ENCODE measurements at places on chromosomes 13 and 19.

DNA sequence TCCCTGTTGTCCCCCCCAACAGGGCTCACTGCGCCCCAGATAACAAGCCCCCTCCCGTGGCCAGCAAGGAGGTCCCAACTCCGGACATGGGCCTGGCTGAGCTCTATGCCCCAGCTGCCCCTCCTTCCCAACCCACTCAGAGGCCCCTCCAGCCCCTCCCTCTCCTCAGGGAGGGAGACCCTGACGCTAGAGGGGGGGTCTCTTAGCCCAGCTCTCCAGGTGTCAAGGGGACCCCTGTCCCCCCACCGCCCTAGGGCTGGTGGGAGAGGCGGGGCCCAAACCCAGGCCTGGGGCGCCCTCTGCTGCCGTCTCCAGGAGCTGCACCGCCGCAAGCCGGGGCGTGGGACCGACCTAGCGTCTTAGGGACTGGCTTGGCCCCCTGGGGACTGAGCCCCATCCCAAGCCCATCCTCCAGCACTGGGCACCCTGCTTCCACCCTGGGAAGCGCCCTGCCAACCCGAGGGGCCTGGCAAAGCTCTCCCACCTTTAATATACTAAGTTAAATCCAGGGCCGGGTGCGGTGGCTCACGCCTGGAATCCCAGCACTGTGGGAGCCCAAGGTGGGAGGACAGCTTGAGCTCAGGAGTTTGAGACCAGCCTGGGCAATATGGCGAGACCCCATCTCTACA, 1.4 kb downstream of the GRIN3B start:
- peak; percentile 56 for DNase-seq

- DNase-seq, result no peak
These were observed 6.0 kb upstream of the SULT2A1 start for GRCh38 chr19:47891923-47892666.

GRCh38 chr13:72295153-72295552, 428.1 kb upstream of the DACH1 start:
- DNase-seq, result no peak

DNA sequence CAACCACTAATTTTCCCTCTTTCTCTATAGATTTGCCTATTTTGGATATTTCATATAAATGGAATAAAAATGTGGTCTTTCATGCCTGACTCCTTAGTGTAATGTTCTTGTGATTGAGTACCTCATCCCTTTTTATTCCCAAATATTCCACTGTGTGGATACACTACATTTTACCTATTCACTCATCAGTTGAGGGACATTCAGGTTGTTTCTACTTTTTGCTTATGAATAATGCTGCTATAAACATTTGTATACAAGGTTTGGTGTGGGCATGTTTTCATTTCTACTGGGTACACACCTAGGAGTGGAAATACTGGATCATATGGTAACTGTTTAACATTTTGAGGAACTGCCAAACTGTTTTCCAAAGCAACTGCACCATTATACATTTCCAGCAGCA, 5.1 kb upstream of the WBP4 start:
- DNase-seq, result no peak

GRCh38 chr19:31537136-31537535, 187.9 kb upstream of the TSHZ3 start:
- no peak for DNase-seq

- DNase-seq, result no peak
These were observed 396.9 kb downstream of the KCTD12 start for GRCh38 chr13:76489274-76489673.

- DNase-seq, result no peak
These were observed 29.9 kb downstream of the KCTD15 start for GRCh38 chr19:33826521-33826920.

DNA sequence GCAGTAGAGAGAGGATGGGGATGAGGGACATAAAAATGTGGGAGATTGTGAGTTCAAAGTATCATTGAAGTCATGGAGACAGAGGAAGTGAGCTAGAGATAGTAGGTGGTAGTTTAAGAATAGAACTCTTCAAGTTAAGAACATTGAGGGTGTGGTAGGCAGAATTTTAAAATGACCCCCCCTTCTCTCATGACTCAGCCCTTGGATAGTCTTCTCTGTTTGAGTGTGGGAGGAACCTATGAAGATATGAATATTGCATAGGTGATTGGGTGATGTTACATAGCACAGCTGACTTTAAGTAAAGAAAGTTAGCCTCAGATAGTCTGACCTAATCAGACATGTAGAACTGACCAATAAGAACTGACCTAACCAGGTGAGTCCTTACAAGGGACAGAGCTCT, 418.6 kb downstream of the FOXO1 start:
- no peak for DNase-seq

- no peak for DNase-seq
These were observed 69.2 kb upstream of the TM9SF2 start for GRCh38 chr13:99431927-99432608.

GRCh38 chr19:58575183-58576041, 2.3 kb upstream of the MZF1 start:
- no peak for DNase-seq

GRCh38 chr19:27674701-27675100, 1538.2 kb downstream of the UQCRFS1 start:
- DNase-seq, result no peak

DNA sequence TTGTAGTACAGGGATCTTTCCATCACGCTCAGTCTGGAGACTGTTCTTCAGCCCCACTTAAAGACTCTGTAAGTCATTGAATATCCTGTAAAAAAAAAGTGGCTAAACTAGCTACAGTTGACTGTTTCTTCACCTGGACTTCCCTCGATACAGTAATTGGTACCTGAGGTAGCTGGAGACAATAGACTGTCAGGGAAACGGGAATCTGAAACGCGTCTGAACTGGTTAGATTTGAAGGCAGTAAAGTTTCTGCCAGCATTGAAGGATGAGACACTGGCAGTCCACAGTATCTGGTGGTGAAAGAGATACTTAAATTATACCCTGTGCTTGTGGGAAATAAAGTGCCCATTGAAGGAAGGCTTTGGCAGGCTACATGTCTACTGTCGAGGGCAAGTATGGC, 550.5 kb downstream of the IRS2 start:
- no peak for DNase-seq

DNA sequence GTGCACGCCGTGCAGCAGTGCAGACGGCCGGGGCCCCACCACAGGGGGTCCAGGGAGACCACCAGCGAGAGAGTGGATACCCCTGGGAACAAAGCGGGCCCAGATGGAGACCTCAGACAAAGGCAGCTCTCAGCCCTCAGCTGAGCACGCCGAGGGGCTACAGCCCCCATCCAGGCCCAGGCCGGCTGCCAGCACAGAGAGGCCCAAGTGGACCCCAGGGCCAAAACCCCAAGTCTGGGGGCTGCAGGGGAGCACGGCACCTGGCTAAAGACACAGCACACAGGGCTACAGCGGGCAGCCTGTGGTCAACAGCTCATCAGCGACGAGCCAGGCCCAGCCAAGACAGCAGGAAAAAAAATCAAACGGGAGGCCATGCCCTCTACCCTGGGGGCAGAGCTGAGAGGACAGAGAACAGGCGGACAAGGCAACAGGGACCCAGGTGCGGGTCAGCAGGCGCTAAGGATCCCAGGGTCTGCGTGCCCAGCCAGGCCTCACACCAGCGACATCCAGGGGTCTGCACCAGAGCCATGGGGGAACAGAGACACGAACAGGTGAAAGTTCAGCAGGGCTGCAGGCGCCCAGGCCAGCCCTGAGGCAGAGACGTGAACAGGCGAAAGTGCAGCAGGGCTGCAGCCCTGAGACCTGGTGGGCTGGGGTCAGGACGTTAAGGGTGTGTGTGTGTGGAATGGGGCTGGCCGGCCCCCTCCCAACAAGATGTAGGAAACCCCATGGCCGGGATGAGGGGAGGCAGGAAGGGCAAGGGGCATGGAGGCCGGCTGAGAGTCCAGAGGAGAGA, 34.3 kb downstream of the RASA3 start:
- no peak for DNase-seq

DNA sequence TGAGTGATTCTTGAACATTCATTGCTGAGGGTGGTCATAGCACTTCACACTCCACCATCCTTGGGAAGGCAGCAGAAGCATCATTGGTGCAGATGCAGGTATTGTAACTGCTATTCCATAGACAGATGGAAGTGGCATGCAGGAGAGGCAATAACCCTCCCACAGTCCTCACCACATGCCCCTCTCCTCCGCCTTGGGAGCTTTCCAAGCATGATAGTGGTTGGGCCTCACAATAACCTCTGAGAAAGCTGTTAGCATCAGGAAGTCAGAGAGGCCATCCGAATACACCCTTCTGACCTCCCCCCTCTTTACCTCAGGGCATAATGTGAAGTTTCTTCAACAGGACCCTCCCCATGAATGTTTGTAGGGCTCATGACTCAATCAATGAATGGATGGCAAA, 177.9 kb downstream of the KATNAL1 start:
- no peak for DNase-seq

- no peak for DNase-seq
These were observed 25.0 kb downstream of the LRCH1 start for GRCh38 chr13:46577696-46578589.

DNA sequence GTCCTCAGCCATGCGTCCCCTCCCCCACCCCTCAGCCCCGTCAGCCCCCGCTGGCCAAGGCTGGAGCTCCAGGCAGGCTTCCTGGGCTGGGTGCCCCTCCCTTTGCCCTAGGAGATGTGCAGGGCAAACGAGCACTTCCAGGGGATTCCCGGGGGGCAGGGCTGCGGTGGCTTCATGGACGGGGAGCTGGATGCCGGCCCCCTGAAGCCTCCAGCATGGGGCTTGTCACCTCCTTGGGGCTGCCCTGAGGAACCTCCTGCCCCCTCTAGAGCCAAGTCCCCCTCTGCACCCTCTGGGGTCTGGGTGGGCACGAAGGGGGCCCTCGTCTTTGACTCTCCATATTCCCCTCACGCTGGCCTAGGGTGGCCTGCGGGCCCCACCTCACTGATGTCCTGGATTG, 25.4 kb upstream of the SLC7A10 start:
- DNase-seq, result no peak

- no peak for DNase-seq
These were observed 1.3 kb downstream of the ZFP14 start for GRCh38 chr19:36377541-36378178.

DNA sequence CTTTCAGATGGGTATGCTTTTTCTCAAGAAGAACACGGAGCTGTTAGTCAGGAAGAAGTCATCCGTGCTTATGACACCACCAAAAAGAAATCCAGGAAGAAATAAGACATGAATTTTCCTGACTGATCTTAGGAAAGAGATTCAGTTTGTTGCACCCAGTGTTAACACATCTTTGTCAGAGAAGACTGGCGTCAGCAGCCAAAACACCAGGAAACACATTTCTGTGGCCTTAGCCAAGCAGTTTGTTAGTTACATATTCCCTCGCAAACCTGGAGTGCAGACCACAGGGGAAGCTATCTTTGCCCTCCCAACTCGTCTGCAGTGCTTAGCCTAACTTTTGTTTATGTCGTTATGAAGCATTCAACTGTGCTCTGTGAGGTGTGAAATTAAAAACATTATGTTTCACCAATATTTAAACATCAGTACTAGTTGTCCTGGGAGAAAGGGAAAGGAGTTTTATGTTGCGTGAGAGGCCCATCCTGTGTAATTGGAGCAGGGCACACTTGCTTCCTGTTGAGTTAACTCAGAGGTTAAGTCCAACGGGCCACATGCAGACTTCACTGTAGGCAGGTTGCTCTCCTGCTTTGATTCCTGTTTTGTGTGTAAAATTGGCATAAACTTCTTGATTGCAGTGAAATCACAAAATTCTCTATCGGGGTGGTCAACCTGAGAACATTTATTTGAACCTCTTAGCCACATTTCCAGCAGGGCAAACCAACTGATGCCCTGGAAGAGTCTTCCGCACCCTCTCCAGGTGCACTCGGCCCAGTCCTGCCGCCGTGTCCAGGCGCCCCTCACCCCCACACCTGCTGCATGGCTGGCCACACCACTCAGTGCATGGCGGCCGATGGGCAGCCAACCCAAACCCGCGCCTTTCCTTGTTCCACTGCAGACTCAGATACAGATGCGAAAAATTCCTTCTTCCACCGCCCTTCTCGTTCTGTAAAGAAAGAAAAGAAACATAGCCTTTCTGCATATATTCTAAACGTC, 31.6 kb downstream of the SHISA2 start:
- no peak for DNase-seq

DNA sequence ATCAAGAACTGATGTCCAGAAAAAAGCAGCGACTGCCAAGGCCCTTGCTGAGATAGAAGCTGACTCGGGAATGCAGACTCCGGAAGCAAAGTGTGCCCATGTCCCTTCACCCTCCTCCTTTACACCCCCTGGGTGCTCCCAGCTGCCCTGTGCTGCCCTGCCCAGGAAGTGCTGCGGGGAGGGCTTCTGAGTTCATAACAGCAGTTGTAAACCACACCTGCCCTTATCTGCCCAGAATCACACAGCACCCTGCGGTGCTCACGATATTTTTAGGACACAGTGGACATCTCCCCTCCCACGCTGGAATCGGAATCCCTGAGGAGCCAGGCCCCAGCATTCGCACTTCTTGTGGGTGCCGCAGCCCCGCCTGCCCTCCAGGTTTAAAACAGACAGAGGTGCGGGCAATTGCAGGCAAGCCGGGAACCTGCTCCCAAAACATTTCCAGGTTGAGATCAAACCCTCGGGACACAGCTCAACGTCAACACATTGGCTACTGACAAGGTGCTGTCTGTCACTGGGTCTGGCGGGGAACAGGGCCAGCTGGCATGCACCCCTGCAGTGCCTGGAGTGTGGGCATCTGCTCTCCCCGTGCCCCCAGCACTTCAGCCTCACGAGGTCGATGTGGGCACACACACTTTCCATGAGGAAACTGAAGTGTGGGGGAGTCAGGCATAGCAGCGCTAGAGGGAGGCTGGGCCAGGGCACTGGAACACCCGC, 36.8 kb downstream of the RAB20 start:
- no peak for DNase-seq

- no peak for DNase-seq
These were observed 446 bp upstream of the ZNF83 start for GRCh38 chr19:52638601-52639000.

DNA sequence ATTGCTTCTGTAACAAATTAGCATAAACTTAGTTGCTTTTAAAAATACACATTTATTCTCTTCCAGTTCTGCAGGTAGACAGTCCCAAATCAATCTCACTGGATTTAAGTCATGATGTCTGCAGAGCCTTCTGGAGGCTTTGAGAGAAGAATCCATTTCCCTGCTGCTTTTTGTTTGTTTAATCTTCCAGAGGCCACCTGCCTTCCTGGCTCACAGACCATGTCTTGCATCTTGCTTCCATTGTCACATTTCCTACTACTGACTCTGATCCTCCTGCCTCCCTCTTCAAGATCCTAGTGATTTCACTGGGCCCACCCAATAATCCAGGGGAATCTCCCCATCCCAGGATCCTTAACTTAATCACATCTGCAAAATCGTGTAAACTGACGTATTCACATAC, 473.3 kb downstream of the ITGBL1 start:
- no peak for DNase-seq

DNA sequence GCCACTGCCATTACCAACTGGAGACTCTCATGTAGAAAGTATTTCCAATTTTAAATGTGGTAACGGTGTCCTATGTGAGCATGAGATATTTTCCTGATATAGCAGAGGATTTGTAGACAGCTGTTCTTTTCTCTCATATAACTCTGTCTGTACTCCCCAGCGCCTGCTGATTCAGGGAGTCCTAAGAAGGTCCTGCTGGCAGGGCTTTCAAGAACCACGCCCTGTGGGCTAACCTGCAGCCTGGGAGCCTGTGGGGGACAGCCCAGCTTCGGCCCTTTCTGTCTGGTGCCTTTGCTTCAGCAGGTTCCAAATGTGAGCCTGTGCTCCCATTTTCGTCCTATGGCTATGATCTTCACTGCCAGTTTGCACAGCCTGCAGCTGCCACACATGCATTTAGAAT, 316.8 kb downstream of the ATP8A2 start:
- no peak for DNase-seq
